ENCODE measurements at places on chromosomes 7 and 10.

DNA sequence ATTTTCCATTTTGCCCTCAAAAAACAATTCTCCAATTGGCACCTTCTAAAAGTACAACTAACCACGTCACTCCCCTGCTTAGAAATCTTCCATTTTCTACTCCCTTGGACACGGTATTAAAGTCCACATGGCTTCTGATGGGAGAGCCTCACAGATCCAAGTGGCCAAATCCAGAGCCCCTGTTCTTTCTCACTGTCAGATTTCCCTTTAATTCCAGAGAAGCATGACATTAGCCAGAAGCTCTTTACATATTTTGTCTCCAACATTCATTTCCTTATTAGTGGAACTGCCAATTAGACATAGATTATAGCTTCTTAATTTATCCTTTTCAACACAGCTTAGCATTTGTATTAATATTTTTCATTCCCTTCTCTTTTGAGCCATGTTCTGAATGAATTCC, 118.7 kb downstream of the ELMO1 start:
- DNase-seq = no peak

GRCh38 chr7:132451161-132451560, 125.1 kb downstream of the PLXNA4 start:
- DNase-seq = no peak

GRCh38 chr7:27423821-27424220, 181.2 kb downstream of the EVX1 start:
- DNase-seq = no peak

- DNase-seq = no peak
Measured at GRCh38 chr10:14837003-14837756, 657 bp downstream of the CDNF start.

DNA sequence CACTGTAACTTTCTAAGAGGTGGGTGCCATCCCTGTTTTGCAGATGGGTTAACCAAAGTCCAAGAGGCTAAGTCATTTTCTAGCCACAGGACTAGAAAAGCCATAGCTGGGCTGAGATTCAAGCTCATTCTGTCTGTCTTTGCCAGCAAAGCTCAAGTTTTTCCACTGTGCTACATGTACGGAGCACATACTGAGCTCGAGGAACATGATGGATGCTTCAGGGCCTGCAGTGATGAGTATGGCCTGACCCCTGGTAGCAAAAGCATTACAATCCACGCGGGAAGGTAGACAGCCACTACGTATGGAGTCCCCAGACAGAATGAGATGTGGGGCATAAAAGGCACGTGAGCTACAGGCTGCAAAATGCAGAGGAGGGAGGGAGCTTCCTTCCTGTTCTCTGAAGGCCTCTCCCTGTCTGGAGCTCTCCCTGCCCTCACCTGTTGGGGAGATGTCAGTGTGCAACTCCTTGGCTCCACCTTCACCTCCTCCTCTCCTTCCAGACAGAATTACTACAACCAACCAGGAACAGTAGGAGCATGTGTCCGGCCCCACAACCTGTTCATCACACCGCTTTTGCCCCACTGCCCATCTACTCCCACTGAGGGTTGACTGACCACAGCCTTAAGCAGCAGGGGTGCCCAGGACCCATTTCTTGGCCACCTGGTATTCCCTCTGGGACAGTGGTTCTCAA, 16.4 kb downstream of the ITPRIP start:
- no peak for DNase-seq

Measured in neural crest cell (in vitro differentiated cells).